ENCODE measurements at places on chromosomes 13 and 19. TPM values are rescaled to one million over a fixed set of nuclear protein-coding genes. Genes with fewer than 3 reads are reported as not detected.

GPR12 gene
- not detected for total RNA-seq

OR10H1 gene
- total RNA-seq, result 0.97 TPM

DNA sequence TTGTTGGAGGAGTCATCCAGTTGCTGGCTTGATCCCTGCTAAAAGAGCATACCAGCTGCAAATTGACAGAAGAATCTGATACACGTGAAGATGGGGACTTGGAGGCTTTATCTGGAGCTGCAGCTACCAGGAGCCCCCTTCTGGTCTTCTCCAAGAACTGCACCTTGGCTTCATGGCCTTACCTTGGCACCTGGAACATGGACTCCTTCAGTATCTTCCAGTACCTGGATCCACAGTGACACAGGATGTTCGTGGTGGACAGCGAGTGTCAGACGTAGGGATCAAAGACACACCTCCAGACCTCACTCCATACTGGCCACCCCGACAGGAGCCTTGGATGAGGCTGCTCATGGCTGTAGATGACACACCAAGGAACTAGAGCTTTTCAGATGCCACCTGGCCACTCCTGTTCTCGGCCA lies 9.9 kb upstream of the ACSBG2 start:
- no peak overlapping the region for H3K27ac ChIP-seq
- no peaks in the 10 kb centered on the region for H3K27me3 ChIP-seq
- H3K4me1 ChIP-seq, result no peaks in the 10 kb centered on the region
- peak; percentile 41 for DNase-seq
- H3K4me3 ChIP-seq, result no peak overlapping the region
- no peaks in the 10 kb centered on the region for H3K36me3 ChIP-seq

DNA sequence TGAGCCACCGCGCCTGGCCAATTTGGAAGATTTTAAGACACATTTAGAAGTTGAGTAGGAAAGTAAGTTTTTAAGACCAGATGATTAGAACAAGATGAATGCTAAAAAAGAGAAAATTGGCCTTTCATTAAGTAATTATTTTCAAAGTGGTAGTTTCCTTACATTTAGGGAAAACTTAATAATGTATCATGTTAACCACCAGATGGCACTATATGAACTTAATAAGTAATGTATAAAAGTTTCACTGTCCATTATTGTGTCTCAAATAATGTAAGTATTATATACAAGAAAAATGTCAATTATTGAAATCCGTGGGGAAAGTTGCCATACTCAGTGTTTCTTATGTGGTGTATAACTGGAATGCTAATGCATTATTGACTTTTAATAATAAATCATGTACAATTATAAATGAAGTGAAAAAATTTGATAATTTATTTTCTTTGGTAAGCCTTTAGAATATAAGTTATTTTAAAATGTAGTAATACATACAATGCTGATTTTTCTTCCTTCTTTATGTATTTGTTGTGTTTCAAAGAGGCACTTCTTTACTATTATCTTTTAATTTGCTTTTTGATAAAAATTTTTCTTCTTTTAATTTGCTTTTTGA lies 29.2 kb downstream of the COG6 start:
- H3K4me3 ChIP-seq, result no peak overlapping the region
- no peaks in the 10 kb centered on the region for H3K36me3 ChIP-seq
- H3K27ac ChIP-seq, result no peak overlapping the region
- no peak for DNase-seq

GPR18 gene
- total RNA-seq, result not detected

DNA sequence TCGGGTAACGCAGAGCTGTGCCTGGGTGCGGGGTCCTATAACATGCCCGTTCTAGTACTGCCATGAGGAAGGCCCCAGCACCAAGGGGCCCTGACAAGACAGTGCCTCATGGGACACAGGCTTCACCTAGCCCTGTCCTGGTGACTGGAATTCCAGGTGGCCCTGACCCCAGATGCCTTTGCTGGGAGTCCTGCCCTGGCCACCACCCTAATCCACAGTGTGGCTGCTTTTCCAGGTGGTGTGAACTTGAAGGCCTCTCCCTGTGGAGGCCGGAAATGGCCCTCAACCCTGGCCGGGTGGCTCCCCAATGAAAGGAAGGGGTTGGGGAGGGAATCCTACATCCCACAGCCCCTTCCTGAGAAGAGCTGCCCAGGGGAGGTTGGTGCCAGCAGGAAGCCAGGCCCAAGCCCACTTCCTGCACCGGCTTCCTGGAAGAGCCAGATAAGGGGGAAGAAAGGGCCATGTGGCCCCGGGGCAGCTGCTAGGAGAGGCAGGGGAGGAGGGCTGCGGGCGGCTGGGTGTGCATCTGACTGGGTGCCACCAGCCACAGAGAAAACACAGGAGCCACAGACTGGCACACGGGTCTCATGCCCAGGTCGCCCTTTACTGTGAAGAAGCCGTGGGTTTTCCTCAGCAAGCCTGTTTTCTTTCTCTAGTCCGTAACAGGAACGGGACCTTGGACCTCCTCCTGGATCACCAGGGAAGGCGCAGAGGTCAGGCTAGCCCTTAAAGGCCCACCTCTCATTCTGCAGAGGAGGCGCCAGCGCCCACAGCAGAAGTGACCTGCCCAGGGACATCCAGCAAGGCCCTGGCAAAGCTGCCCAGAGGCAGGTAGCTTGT lies 4.7 kb downstream of the LSM4 start:
- H3K36me3 ChIP-seq, result no peaks in the 10 kb centered on the region
- H3K27me3 ChIP-seq, result no peaks in the 10 kb centered on the region
- no peak for DNase-seq
- H3K27ac ChIP-seq, result peak overlapping the region; percentile 35

DNA sequence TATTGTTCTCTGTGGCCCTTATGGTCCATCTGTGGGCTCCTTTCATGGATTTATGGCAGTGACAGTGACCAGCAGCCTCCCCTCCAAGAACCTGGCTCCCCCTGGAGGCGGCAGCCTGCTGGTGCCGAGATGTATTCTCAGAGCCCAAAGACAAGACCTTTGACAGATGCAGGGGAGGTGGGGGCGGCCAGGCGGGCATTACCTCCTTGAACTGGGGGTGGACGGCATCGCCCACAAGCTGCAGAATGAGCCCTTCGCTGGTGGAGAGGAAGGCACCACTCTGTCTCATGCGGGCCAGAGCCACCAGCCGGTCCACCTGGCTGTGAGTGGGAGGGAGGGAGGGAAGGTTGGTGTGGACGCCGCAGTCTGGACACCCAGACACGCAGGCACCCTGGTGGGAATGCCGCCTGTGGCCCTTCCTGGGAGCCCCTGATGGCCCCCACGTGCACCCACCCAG lies 6.6 kb downstream of the ISOC2 start:
- H3K27me3 ChIP-seq, result peaks cover 9% of the 10 kb centered on the region
- no peak overlapping the region for H3K27ac ChIP-seq
- H3K36me3 ChIP-seq, result no peaks in the 10 kb centered on the region
- no peak overlapping the region for H3K4me3 ChIP-seq
- no peak for DNase-seq

DNA sequence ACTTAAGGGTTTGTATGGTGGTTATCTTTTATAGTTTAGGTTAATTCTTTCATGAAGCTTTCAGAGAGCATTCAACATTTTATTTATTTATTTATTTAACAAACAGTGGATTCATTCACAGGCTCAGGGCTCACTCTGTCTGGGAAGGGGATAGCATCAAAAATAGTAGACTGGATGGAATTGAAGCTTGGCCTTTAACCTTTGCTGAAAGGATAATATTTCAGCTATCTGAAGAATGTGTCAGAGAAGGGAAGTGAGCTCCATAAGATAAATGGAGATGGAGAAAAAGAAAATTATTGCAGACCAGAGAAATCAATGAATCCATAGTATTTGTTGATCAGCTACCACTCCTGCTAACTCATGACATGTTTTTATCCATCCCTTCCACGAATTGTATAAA lies 305.6 kb downstream of the COG6 start:
- H3K4me3 ChIP-seq, result no peak overlapping the region
- no peak overlapping the region for H3K27ac ChIP-seq
- DNase-seq, result no peak
- no peaks in the 10 kb centered on the region for H3K27me3 ChIP-seq
- H3K36me3 ChIP-seq, result no peaks in the 10 kb centered on the region

CHST8 gene
- total RNA-seq, result 1.3 TPM

DNA sequence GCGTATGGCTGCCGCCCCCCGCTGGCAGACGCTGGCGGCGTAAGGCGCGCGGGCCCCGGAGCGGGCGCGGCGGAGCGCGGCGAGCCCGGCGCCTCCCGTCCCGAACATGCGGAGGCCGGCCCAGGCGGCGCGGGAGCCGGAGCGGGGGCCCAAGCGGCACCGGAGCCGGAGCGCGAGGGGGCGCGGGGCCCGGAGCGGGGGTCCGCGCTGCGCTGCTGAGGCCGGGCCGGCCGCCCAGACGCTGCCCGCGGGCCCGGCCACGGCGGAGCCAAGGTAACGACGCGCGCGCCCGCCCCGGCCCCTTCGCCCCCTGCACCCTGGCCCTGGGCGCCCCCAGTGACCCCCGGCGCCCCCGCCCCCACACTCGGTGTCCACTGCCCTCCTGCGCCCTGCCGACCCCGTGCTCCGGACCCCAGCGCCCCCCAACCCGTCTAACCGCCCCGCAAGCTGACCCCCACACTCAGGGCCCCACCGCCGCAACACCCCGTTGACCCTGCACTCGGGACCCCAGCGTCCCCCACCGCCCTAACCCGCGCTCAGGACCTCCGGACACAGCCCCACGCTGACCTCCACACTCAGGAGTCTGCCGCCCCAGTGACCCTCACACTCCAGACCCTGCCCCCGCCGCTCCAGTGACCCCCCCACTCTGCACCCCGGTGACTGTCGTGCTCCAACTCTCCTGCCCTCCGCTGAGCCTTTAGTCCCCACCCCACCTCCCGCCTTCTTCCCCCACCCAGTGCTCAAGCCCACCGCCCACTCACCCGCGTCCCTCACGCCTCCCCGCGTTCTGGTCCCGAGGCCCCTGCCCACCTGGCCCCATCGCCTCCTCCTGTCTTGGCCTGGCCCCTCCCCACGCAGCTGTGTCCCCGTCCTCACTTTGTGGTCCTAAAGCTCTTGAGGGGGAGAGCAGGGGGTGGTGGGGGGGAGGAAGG lies at the start of gene CSNK1G2:
TSS of gene CSNK1G2 (plus strand) at position 27 of the 932 bp plus-strand sequence. CDS start 28,601 bp downstream, outside the sequence.
- no peak for DNase-seq
- peaks cover 13% of the 10 kb centered on the region for H3K4me1 ChIP-seq
- H3K27ac ChIP-seq, result peak within 1 kb of the TSS; percentile 97
- H3K4me3 ChIP-seq, result peak within 1 kb of the TSS; percentile 86

GRCh38 chr19:29735829-29736228 lies 20.8 kb upstream of the C19orf12 start:
- H3K4me1 ChIP-seq, result no peaks in the 10 kb centered on the region
- peaks cover 2% of the 10 kb centered on the region for H3K27me3 ChIP-seq
- no peak overlapping the region for H3K27ac ChIP-seq
- H3K4me3 ChIP-seq, result no peak overlapping the region
- no peak for DNase-seq

DNA sequence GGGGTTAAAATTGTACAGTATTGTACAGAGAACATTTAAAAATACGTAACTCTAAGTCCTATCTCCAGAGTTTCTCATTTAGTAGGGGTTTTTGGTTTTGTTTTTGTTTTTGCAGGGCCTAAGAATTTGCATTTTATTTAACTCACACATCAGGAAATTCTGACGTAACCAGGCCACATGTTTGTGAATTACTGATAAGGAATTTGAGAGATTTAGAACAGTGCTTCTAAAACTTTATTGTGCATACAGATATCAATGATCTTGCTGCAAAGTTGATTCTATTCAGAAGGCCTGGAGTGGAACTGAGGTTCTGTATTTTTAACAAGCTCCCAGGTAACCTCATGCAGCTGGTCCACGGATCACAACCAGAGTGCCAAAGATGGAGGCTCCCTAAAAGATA lies 49.3 kb downstream of the LIG4 start:
- DNase-seq, result no peak
- H3K4me1 ChIP-seq, result no peaks in the 10 kb centered on the region
- H3K4me3 ChIP-seq, result no peak overlapping the region
- H3K36me3 ChIP-seq, result no peaks in the 10 kb centered on the region
- no peak overlapping the region for H3K27ac ChIP-seq
- no peaks in the 10 kb centered on the region for H3K27me3 ChIP-seq

TRPM4 gene
- total RNA-seq, result 126 TPM

ADGRE1 gene
- 1.2 TPM for total RNA-seq

ZNF793 gene
- 5.1 TPM for total RNA-seq

DNA sequence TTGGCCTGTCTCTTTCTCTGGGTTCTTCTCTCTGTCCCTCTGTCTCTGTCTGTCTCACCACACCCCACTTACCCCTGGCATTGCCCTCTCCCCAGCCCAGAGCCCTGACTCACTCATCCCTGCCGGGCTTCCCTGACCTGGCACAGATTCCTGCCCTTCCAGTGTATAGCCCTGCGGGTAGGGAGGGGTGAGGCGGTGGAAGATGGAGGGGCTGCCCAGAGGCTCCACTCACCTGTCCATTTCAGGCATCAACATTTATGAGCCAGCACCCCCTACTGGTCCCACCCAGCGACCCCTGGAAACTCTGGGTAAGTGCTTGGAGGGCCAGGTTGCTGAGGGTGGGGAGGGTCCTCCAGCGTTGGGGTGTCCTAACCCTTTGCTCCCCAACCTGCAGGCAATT lies 1.0 kb downstream of the NCCRP1 start:
- peaks cover 4% of the 10 kb centered on the region for H3K4me1 ChIP-seq
- no peak for DNase-seq
- H3K4me3 ChIP-seq, result no peak overlapping the region
- H3K36me3 ChIP-seq, result no peaks in the 10 kb centered on the region

TPRX2 gene
- not detected for total RNA-seq

CTXN1 gene
- total RNA-seq, result 37.1 TPM

ATP7B gene
- total RNA-seq, result 8.2 TPM

DNA sequence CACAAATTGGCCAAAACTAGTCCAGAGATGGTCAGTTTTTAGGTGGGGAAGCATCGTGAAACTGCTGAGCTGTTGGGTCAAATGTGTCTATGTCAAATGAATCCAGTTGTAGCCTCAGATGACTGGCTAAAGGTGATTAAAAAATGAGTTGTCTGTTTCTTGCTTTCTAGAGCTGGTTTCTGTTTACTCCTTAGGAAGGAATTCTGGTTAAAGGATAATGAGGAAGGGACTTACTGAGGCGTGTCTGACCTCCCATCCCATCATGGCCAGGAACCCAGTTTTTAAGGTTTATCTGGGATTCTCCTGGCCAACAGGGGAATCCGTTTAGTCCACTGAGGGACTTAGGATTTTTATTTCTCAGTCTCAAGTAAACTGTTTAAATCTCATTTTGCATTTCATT lies 256.5 kb downstream of the UQCRFS1 start:
- H3K27me3 ChIP-seq, result no peaks in the 10 kb centered on the region
- H3K27ac ChIP-seq, result no peak overlapping the region
- no peak for DNase-seq
- no peaks in the 10 kb centered on the region for H3K36me3 ChIP-seq
- no peak overlapping the region for H3K4me3 ChIP-seq

DNA sequence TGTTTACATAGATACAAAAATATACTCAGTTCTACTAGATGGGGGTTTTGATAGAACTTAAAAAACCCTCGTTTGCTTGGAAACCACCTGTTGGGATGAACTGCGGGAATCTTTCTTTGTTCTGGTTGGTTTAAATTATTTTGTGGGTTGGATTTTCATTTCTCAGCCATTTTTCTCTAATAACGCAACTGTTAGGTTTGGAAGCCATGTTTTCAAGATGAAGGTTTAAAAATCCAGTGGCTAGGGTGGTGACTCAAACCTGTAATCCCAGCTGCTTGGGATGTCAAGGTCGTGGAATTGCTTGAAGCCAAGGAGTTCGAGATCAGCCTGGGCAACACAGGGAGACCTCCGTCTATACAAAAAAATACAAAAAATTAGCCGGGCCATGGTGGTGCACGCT lies 1.6 kb downstream of the URI1 start:
- H3K36me3 ChIP-seq, result no peaks in the 10 kb centered on the region
- peak overlapping the region; percentile 68 for H3K4me3 ChIP-seq
- no peaks in the 10 kb centered on the region for H3K27me3 ChIP-seq
- peaks cover 12% of the 10 kb centered on the region for H3K4me1 ChIP-seq

AMER2 gene
- 0.34 TPM for total RNA-seq

Measured in prostate gland (tissue), 2 donors.